ENCODE measurements at places on chromosomes 12 and 14.

GRCh38 chr12:93059925-93060665, 131.0 kb upstream of the EEA1 start:
- DNase-seq: no peak

GRCh38 chr14:100872259-100873095, 31.0 kb downstream of the RTL1 start:
- DNase-seq: no peak

DNA sequence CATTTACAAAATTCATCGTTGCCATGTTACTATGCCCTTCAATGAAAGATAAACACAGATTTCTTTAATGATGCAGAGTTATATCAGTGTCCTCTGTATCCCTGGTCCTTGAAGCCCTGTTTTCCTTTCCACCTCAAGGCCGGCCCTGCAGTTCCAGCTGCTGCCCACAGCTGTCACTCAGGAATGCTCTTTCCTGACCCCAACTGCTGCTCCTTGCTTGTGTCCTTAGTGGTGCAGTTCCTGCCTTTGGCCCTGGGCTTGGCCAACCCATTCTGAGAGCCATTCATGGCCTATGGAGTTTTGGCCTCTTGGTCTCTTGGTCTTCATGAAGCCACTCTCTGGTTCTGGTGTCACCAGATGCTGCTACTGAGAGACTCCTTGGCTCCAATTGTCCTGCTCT, 93.1 kb downstream of the GAS2L3 start:
- DNase-seq: no peak

- DNase-seq: no peak
These were observed 20.5 kb upstream of the MTERF2 start for GRCh38 chr12:107007411-107007810.

GRCh38 chr12:50241178-50241577, 42.1 kb downstream of the LIMA1 start:
- DNase-seq: no peak
